ENCODE measurements at places on chromosomes 16 and 17.

GRCh38 chr16:4351880-4352279 lies 759 bp upstream of the PAM16 start:
- DNase-seq: no peak

DNA sequence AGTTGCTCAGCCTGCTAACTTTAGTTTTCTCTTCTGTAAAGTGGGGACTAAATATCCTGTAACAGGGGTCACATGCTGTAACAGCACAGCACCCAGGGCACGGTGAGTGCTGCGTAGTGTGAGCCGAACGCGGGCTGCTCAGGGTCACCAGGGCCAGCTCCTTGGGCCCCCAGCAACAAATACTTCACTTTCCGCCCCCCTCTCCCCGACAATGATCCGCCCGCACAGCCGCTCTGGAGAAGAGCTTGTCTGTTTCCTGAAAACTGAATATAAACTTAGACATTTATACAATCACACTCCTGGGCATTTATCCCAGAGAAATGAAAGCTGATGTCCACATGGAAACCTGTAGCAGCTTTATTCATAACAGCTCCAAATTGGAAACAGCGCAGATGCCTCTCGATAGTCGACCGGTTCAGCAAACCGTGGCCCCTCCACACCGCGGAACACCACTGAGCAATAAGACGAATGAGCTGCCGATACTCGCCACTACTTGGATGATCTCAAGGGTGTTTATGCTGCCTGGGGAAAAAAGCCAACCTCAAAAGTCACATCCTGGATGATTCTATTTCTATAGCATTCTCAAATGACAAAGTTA lies 267.2 kb downstream of the PARN start:
- no peak for DNase-seq

- DNase-seq: no peak
These were observed 91.4 kb downstream of the C16orf78 start for GRCh38 chr16:49464877-49465504.

- DNase-seq: no peak
These were observed 44.7 kb downstream of the COG7 start for GRCh38 chr16:23408242-23408822.

GRCh38 chr16:11452746-11453389 lies 107.6 kb downstream of the RMI2 start:
- DNase-seq: no peak

DNA sequence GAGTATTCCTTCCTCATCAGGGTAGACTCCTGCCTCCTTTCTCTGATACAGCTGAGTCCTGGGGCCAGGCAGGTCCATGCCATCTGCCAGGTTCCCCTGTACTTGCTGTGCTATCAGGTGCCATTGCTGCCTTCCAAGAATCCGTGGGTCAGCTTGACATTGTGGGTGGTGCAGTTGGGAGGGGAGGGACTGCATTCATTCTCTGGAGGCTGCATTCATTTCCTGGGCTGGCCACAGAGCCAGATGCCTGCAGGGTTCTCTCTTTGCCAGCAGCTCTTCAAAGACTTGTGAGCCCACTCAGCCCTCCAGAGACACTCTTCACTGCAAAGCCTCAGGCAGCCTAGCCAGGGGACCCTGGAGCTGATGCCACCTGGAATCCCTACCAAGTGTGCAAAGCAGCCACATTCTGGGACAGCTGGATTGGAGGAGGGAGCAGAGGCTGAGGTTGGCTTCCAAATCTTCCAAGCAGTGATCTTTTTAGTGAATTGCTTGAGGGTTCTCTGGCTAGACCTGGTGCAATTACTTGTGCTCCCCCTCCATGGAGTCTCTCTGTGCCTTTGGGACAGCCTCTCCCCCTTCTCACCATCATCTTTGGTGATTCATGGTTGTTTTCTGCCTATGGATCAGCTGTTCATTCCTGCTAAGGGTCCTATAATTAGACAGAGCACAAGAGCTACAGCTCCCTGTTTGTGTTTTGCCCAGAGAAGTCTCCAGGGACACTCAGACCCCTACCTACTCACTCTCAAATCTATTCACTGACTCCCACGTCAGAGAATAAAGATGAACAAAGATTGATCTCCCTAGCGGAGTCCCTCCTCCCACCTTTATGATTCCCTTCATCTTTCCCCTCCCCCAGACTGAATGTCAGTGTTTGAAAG lies 20.9 kb downstream of the ANKFN1 start:
- peak; percentile 15 for DNase-seq

Data from NB4 (cell line).